ENCODE measurements at places on chromosomes 6 and 20.

DNA sequence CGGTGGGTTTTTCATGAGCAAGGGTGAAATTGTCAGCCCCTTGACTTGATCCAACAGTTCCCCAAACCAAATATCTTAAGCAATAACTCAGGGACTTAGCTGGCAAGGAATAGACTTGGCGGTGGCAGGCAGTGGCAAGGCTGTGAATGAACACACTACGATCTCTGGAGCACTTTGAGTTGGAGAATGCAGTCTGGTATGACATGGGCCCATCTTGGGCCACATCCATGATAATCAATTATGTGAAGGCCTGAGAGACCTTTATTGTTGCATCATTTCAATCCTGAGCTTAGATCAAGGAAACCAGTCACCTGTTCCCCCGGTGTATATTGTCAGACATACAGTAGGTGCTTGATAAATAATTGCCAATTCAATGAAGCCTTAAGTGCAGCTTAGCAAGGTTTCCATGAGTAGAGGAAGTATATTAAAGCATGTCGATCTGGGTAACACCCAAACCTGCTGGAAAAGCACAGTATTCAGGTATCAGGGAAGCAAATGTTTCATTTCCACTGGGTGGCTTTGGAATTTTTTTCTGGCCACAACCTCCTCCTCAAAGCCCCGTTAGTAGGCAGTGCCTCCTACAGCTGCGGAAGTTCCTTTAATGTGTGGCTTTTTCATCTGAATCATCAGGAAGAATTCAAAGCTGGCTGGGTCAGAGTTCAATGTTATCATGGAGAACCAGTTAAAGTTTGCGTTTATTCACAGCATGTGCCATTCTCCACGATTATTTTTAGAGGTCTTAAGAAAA lies 10.2 kb downstream of the CASS4 start:
- DNase-seq: no peak

- no peak for DNase-seq
Measured at GRCh38 chr6:46262928-46263706, 92.3 kb upstream of the ENPP5 start.

DNA sequence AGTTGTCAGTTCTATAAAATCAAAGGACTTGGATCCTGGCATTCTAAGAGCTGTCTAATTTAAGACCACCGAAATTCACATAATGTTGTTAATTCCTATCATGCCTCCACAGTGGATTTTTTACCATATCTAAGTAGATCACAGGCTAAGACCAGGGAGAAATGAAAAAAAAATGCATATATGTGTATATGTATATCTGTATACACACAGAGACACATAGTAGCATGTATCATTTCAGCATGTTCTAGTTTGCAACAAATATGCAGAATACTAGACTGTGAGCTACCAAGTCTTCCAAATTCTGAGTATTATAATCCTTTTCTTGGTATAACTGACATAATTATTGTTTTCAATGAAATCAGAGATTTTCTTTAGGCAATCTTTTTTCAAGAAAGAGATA lies 267.6 kb upstream of the TSHZ2 start:
- DNase-seq: no peak

GRCh38 chr6:36688739-36689075 lies 8.9 kb upstream of the RAB44 start:
- no peak for DNase-seq

DNA sequence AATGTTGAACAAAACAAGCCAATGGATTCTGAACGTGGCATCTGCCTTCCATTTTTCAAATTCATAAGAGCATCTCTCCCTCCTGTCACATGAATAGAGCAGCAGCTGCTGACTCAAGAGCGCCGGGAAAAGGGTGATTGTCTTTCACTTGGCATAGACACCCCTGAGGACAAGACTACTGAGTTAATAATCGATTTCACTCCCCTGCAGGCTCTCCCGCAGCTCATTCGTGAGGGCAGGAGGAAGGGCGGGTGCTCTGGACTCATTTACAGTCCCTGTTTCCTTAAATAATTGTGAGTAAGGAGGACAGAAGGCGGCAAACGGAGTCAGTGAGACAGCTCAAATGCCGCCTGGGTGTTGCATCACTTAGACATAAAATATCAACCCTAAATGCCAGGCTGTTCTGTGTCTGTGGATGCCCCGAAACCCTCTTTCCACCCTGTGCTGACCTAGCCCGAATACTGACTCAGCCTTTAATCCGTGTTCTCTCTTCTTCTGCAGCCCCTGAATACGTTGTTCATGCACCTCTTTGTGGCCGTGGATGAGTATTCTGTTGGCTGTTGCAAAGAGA lies 21.6 kb downstream of the CFAP61 start:
- no peak for DNase-seq

GRCh38 chr20:53183181-53183580 lies 211.0 kb downstream of the TSHZ2 start:
- no peak for DNase-seq

DNA sequence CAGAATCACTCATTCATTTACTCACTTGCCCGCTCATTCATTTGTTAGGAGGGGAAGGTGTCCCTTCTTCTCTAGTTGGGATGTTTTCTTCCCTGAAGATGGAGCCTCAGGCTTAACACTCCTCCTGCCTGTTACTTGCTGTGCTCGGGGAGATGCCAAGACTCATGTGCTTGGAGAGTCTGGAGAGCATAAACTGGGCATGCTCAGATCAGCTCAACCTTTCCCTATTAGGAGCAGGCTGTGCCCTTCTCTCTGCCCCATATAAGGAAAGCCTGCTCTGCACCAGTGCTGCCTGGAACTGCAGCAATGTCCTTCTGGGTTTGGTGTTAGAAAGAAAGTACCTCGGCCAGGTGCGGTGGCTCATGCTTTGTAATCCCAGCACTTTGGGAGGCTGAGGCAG lies 18.0 kb upstream of the UBE2V1 start:
- DNase-seq: no peak

- DNase-seq: no peak
Measured at GRCh38 chr20:51930775-51931174, 128.5 kb upstream of the SALL4 start.

DNA sequence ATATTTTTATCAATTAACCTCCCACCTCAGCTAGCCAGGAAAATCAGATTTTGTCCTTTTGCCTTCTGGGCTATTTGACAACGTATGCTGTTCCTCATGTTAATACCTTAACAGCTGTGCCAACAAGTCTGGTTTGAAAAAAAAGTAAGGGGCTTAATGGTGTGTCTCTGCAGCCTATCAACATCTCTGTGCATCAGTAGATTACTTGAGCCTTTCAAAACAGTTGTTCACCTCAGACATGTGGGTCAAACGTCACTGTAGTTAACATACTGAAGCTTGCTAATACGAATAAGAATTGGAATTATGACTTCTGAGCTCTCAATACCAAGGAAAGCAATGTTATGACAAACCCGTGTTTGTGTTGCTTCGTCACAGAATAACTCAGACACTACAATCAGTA lies 23.0 kb downstream of the CEP57L1 start:
- no peak for DNase-seq

GRCh38 chr20:19562426-19562825 lies 195.6 kb upstream of the RIN2 start:
- DNase-seq: no peak

DNA sequence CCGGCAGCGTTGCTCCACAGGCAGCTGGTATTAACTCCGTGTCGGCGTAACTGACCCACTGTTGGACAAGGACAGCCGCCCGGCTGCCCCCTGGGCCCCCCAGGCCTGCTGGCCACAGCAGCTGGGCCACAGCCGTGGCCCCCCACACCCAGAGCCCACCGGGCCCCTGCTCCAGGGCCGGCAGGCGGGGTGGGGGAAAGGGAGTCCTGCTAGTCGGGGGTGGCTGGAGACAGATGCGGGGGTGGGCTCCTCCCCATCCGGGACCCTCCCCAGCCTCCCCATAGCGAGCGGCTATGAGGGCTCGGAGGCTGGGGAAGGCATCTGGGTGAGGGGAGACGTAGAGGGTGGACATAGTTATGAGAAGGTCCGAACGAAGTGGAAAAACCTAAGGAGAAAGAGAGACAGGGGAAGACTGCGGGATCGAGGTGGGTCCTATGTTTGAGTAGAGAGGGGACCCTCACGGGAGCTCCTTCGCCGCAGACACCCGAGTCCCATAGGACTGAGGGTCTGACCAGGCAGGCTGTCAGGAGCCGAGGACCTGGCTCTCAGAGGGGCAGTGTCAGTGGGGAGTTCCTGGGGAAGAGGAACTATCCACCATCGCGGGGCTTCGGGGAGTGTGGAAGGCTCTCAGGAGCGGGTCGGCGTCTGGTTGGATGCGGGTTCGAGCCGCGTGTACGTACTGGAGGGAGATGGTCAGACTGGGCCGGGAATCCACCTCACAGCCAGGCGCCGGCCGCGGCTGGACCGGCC lies 511 bp downstream of the VARS1 start:
- no peak for DNase-seq

GRCh38 chr6:14542670-14543366 lies 425.2 kb downstream of the CD83 start:
- no peak for DNase-seq

DNA sequence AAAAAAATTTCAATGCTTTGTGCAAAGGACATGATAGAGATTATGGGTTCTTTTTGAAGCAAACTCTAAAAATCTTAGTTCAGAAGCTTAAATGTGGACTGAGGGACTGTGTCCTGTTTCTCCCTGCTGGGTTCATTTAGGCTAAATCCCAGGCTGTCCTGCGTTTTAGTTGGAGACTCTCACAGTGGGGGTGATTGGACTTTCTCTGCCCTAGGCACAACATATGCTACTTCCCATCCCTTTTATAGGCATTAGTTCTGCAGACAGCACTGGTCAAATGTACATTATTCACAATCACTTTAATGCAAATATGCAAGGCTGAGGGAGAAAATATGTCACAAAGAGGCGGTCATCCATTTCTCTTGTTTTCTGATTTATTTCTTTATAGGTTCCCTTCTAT lies 71.3 kb downstream of the TFAP2B start:
- DNase-seq: no peak

DNA sequence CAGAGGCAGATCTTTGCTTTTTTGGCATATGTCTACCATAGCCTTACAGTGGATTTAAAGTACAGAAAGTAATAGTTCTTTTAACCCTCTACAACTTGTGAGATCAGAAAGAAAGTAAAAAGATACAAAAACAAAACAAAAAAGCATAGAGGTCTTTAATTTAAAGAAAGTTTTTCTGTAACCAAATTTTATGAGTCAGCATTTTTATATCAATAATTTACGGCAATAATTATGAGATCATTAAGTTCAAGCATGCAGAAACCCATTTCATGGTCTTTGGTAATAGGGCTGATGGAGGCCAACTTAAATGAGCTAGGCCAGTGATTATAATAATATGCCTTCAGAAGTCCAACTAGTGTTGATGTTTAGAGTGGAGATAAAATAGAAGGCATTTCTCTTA lies 145.9 kb downstream of the AIG1 start:
- DNase-seq: no peak
